ENCODE measurements at places on chromosomes 1 and 21. TPM values are rescaled to one million over a fixed set of nuclear protein-coding genes. Genes with fewer than 3 reads are reported as not detected.

C1QA gene
- total RNA-seq, result 254 TPM

DNA sequence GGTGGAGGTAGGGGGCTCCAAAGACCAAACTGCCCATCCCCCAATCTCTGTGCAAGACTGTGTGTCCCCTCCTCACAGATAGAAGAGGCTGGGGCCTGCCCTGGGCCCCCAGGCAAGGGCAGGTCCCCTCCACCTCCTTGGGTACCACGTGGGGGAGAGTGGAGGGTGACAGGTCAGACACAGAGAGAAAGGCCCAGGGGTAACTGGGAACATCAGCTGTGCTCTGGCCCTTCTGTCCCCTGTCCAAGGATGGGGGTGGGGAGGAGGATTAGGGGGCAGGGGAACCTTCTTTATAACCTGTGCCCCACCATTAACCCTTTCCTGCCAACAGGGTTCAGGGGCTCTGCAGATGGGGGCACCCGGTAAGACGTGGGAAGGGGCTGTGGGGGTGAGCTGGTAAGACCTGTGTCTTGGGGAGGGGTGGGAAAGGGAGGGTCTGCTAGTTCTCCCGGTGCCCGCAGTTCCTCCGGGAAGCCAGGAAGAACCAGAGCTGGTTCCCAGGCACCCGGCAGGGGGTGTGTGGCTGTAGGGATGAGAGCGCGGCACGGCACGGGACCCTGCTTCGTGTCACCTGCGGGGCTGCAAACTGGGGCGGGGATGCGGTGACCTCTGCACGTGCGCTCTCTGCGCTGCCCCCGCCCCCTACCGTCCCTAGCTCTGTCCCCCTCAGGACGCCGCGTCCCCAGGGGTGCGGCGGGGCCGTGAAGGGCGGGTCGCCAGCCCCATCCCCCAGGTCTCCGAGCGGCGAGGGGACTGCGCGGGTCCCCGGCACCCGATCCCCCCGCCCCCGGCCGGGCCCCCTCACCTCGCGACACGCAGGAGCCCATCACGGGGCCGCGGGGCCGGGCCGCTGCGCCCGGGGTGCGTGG, 601 bp downstream of the FAM131C start:
- no peak for DNase-seq

KDM5B gene
- 18.0 TPM for total RNA-seq

GRCh38 chr21:38267136-38267755, 10.5 kb downstream of the KCNJ15 start:
- no peak for DNase-seq

DDX20 gene
- total RNA-seq, result 7.8 TPM

DNA sequence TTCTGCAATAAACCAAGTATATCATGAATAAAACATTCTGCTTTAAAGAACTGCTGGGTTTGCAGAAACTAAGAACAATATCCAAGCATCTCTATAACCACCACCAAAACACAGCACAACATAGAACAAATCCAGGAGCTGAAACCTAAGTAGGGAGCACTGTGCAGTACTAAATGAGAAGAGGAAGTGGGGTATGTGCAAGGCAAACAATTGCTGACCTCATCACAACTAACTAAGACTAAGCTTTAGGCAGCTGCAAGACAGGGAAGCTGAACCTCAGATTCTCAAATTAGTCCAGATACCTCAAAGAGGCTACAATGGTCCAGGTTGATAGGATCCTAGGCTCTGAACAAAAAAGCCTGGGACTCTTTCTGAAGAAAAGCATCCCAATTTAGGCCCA, 172.6 kb downstream of the SLC44A5 start:
- no peak for DNase-seq

OR2AK2 gene
- not detected for total RNA-seq

- DNase-seq, result no peak
Observed at GRCh38 chr1:39282537-39283216, 78.2 kb downstream of the MACF1 start.

ILDR2 gene
- total RNA-seq, result 3.2 TPM

DNA sequence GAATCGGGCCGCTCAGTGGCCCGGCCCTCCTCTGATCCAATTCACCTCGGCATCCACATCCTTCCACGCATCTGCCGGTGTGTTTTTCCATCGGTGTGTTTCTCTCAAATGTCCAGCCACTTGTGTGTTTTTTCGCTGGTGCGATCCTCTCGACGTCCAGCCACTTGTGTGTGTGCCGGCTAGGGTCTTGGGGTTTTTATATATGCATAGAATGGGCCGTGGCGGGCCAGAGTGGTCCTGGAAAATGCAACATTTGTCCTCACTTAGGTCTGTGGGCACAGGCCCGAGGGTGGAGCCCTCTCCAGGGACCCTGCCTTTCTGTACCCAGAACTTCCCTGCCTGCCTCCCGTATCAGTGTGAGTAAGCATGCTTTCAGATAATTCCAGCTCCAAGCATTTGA, 1106.4 kb downstream of the AMY1C start:
- no peak for DNase-seq

DNA sequence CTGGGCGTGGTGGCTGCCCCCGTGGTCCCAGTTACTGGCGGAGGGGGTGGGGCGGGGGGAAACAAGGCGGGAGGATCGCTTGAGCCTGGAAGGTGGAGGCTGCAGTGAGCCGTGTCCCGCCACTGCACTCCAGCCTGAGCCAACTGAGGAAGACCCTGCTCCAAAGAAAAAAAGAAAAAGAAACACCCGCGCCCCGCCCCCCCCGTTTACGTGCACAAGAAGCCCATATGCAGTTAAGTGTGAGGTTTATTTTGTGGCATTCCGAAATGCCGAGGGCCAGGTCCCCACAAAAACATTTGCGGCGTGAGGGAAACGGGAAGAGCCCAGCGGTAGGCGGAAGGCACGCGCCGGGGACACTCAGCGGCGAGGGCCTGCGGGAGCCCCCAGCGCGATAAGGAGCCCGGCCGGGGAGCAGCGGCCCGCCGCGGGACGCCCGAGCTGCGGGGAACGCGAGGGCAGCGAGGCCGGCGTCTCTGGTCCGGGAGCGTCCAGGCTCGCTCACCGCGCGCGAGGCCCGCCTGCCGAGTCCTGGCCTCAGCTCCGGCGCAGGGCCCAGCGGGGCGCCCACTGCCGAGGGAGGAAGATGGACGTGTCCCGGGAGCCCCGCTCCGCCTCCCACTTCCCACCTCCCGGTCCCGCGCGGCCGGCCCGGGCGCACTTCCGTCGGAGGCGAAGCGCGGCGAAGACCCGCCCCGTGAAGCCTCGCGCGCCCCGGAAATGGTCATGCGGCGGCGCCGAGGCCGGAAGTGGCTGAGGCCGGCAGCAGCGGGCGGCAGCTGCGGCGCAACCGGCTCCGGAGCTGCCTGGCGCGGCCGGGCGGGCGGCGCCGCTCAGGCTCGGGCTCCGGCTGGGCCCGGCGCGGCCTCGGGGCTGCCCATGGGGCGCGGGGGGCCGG, at the start of gene TRAPPC10:
Gene TRAPPC10 (plus strand): TSS at position 731 of the 895 bp plus-strand sequence. CDS start 185 bp downstream, outside the sequence.
- DNase-seq, result peak; percentile 88

OVAAL gene
- total RNA-seq, result 0.44 TPM
